ENCODE measurements at places on chromosomes 3 and 15.

DNA sequence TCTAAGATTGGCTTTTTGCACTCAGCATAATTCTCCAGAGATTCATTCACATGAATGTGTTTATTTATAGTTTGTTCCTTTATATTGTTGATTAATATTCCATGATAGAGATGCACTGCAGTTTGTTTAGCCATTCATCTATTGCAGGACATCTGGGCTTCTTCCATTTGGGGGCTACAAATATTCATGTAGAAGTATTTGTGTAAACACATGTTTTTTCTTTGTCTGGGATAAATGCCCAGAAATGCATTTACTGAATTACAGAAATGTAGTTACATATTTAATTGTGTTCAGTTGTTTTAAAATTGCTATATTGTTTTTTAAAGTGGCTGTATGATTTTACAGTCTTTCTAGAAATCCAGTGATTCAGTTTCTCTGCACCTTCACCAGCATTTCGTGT lies 635.0 kb downstream of the ZIC1 start:
- DNase-seq, result no peak

DNA sequence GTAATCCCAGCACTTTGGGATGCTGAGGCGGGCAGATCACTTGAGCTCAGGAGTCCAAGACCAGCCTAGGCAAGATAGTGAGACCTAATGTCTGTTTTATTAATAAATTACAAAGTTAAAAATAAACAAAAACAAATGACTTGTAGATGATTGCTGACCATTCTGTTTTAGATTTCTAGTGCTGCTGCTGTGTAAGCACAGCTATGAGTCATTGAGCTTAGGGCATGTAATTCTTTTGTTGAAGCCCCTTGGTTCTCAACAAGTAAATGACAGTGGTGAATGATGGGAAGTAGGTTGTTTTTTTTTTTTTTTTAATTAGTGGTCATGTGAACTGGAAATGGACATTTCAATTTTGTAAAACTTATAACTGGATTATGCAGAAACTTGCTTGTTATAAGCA lies 63.3 kb downstream of the LEO1 start:
- DNase-seq, result no peak

DNA sequence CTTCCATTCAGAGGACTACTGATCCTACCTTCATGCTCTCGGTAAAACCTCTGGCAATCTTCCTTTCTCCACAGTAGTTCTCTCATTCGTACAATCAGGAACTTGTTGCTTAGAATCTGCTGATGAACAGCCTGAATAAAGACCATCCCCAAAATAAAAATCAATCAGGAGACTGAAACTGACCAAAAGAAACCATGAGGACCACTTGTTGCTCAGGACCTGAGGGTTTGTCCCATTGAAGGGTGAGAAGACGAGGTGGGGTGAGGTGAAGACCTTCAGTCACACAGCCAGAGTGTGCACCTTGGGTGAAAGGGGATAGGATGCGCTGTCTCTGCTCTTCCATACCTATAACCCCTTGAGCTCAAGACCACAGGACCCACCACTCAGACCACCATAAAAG lies 36.8 kb downstream of the SPINK8 start:
- DNase-seq, result no peak

DNA sequence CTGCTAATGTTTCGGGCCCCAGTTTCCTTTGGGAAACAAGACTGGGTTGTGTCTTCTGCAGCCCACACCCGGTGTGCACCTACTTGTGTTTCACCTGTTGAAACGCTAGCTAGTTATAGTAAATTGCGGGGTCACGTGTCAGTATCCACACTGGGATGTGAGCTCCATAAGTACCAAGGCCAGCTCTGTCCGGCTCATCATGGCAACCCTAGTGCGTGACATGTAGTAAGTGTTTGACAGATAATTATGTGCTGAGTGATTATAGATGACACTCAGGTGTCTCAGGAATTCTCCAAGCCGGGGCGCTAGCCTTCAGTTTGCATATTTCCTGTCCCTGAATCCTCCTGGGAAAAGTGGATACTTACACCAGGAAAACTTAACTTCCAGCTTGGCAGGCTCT lies 12.8 kb downstream of the APOD start:
- no peak for DNase-seq

DNA sequence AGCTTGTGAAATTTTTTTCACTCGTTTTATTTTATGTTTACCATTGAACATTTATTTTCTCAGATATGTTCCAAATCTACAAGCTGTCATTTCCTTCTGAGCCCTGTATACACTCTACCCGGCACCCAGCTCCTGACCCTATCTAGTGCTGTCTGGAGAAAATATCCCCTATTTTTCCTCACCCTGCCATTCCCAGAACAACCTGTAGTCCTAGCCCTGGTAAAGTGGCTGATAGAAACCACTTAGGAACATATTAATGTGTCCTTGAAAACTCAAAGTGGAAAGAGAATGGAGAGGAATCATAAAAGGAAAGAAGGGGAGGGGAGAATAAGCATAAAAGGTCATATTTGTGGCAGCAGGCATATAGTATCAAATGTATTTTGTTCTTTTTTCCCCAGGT lies 8.2 kb upstream of the TIMMDC1 start:
- DNase-seq, result no peak

- DNase-seq, result no peak
Measured at GRCh38 chr3:14989943-14990779, 42.8 kb downstream of the NR2C2 start.

GRCh38 chr3:191399918-191400317 lies 61.0 kb upstream of the PYDC2 start:
- DNase-seq, result no peak

- no peak for DNase-seq
Measured at GRCh38 chr3:3551981-3552380, 247.2 kb upstream of the LRRN1 start.

GRCh38 chr3:127226457-127226856 lies 33.5 kb downstream of the PRR23E start:
- peak; percentile 24 for DNase-seq

DNA sequence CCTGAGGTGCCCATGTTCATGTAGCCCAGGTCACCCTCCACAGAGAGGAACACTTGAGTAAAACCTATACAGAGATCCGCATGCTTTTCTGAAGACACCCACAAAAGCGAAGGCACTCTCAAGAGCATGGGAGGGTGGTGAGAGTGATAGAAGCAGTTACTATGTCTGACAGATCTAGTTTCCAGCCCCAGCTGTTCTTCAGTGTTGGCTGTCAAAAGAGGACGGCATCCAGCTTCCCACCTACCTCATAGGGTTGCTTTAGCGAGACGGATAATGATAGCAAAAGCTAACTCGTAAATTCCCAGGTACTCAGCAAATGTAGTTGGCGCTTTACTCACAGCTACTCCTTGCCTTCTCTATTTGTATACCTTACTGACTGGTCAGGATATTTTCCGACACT lies 3.0 kb upstream of the MEX3B start:
- DNase-seq, result no peak

- DNase-seq, result peak; percentile 15
Measured at GRCh38 chr3:152835601-152836102, 721 bp downstream of the P2RY1 start.

- DNase-seq, result no peak
Measured at GRCh38 chr3:188926741-188927511, 244.8 kb upstream of the TPRG1 start.

GRCh38 chr3:40718209-40718608 lies 193.4 kb downstream of the ZNF621 start:
- DNase-seq, result no peak

DNA sequence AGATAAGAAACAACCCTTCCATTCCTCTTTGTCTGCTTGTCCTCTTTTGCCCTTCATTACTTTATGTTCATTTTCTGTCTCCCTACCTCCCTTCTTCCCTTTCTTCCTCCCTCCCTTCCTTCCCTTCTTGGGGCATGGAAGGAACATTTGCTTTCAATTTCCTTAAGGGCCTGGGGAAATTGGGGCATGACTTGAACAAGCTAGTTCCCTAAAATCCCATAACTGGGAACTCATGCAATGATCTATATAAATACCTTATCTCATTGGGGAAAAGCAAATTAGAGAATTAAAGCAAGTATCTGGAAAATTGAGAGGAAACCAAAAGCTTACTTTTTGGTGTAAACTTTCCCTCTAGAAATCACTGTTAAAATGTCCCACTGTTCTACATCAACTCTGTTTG lies 35.7 kb downstream of the BOC start:
- no peak for DNase-seq

DNA sequence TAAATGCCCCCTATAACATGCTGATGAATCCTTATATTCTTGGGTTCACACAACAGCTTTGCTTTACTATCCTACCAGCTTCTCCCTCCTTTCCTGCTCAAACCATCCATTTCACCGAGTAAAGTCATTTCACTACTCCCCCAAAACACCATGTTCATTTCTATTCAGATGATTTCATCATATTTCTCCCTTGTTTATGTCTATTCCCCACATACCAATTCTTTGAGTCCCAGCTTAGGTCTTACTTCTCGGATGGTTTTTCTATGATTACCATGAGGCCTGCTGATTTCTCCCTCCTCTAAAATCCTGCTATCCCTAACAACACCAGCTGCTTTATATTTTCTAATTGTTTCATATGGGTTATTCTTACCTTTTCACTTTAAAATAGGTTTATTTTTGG lies 231.4 kb downstream of the TIGIT start:
- no peak for DNase-seq

Data from HS-5 (cell line).